Mesothelial cell of epicardium (in vitro differentiated cells): ENCODE measurements at places on chromosomes 7 and 10.

DNA sequence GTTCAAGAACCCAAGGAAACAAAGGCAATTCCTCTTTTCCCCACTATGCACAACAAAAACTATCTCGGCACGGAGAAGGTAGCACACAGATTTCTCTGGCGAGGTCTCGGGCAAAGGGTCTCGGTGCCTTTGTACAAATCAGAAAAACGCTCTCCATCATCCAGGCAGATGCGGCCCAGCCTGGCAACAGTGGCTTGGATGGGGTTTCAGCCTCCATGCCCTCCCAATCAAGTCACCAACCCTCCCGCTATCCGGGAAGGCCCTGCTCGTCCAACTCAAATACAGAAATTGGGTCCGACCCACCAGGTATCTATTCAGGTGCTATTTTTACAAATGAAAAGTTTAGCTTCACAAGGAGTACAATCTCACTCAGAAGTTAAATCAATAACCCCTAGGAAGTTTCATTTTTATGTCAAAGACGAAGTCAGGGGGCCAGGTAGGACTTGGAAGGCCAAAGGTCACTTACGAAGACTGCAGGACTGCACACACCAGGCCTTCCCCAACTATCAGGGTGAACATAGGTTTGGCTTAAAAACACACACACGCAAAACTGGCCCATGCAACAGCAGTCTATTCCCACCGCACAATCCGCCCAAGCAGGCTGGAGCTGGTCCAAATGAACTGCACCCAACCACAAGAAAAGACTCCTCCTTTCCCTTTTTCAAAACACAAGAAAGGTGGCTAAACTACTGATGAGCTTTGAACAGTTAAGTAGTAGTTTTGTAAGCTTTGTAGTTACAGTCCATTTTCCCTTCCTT is 43.0 kb downstream of the GNA12 start:
- DNase-seq, result no peak

DNA sequence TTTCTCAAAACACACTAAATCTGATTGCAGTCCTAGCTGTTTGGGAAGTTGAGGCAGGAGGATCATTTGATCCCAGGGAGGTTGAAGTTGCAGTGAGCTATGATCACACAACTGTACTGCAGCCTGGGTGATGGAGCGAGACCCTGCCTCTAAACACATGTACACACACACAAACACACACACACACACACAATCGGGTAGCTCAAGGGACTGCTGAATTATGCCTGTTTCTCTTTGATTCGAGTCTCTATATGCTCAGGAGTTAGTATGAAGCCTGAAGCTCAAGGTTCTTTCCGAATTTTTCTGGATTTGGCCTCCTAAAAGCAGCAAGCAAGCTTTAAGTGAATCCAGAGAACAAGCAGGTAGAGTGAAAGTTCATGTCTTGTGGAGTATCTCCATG is 22.5 kb downstream of the PRTFDC1 start:
- no peak for DNase-seq

DNA sequence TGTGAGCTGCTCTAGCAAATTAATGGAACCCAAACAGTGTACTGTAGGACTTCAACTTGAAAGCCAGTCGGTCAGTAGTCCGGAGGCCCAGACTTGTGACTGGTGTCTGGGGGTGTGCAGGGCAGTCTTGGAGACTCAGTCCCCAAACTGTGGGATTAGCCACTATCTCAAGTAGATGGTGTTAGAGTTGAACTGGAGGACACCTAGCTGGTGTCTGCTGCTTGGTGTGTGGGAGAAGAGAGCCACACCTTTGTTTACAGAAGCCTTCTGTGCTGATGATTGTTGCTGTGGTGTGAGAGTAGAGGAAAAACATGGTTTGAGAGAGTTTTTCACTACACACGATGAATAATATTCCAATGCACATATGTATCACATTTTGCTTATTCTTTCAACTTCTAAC is 47.4 kb downstream of the CUL2 start:
- DNase-seq, result no peak

DNA sequence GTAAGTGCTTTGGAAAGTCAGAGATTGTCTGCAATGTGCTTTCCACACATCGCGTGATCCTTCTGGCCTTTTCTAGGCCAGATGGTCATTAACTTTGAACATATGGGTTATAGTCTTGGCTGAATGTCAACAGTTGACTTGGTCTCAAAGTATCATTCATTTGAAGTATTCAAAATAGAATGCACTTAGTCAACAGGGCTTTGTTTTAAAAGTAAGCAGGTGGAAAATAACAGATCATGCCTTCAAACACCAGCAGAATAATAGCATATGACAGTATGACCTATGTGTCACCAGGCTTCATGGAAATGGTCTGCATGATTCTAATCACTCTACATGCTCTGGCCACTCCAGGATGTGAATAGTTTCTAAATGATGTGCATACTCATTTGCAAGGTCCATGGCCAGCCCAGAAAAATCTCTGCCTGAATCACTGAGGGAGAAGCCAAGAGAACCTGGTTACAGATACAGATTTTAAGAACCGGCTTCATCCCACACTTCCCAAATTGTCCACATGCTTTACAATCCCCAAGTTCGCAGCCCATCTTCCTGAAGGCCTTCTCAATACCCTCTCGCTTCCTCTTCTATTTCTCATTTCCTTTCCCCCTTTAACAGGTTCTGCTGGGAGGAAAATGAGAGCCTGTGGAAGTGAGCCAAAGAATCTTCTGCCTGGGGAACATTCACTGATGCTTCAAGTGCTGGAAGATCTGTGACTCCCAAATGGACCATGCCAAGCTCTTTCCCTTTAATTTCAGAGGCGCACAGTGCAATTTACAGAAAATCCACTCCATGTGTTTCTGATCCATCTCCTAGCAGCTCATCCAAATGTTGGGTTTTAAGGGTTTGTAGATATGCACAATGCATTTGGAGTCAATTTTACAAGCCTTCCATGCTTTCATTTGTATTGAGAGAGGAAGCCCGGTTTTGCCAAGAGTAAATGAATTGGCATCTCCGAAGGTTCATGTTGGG is 122.8 kb upstream of the GDF10 start:
- DNase-seq, result no peak

DNA sequence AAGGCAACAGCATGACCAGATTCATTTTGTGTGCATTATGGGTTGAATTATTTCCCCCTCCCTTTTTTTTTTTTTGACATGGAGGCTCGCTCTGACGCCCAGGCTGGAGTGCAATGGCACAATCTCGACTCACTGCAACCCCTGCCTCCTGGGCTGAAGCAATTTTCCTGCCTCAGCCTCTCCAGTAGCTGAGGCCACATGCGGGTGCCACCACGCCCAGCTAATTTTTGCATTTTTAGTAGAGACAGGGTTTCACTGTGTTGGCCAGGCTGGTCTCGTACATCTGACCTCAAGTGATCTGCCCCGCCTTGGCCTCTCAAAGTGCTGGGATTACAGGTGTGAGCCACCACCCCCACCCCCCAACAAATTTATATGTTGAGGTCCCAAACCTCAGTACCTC is 42.0 kb downstream of the ZNF783 start:
- no peak for DNase-seq

DNA sequence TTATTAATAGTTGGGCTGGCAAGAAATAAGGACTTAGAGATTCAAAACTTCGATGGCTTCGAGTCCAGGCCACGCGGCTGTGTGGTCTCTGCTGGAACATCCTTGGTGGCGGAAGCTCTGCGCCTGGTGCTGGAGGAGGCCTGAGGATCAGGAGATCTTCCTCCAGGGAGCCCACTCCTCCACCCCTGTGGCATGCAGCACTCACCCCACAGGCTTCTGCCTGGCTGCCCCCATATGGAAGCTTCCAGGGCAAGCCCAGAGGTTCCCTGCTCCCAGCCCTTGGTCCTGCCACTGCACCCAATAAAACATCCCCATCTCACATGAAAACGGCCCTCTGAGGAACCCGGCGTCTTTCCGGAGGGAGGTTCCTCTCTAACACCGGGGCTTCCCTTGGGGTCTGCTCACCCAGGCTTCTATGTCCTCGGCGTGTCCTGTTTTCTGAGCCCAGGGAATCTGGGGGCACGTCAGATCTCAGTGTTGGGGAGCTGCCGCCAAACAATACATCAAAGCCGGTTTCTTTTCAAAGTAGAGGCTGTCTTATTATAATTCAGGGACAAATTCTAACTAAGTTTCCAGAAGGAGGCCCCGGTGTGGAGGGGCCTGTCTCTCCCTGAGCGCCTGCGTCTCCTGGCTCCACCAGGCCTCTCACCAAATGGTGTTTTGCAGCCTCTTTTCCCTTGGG is 32.4 kb downstream of the CALML3 start:
- no peak for DNase-seq

- no peak for DNase-seq
Observed at GRCh38 chr7:29605671-29606070, 42.0 kb downstream of the PRR15 start.

DNA sequence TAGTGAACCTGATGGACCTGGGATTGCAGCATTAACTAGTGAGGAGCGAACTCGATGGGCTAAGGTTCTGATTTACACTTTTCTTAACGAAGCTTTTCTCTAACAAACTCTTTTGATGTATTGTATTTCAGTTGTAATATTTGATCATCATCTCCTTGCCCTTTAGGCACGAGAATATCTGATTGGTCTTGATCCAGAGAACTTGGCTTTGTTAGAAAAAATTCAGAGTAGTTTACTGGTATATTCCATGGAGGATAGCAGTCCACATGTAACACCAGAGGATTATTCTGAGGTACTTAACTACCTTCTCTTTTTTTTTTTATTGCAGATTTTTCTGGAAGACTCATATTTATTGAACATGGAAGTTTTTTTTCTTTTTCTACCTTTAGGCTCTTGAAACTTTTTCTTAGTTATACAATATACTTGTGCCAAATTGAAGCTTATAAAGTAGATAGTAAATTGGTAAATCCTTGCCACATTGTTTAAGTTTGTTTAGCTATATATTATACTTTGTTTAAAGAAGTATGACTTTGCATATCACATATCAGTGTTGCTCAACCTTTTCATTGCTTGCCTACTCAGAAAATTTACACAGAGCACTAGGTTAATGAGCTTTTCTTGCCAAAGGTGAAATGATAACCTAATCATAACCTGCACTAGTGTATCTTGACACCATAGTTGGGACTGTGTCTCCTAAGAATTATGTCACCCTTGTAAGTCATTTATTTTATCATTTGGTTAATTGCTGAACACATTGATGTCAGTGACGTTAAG is 30.4 kb downstream of the CROT start:
- DNase-seq, result no peak

DNA sequence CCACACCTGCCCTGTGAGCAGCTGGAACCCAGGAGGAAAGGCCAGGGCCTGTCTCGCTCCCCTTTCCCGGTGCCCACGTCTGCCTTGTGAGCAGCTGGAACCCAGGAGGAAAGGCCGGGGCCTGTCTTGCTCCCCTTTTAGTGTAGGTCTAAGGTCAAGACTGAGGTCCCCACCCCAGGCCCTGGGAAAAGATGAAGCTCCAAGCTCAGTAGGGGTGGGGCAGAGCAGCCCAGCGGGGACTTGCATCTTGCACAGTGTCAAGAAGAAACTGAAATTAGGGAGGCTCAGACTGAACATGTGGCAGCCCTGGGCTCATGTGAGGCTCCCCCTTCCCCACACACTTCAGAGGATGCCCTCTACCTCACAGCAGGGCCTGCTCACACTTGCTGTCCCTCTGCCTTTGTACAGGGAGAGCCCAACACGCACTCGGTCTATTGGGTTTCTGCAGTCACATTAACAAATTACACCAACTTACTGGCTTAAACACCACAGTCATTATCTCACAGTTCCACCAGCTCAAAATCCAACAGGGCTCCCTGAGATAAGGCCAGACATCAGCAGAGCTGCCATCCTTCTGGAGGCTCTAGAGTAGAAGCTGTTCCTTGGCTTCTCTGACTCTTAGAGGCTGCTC is 12.4 kb downstream of the POLL start:
- DNase-seq, result no peak

DNA sequence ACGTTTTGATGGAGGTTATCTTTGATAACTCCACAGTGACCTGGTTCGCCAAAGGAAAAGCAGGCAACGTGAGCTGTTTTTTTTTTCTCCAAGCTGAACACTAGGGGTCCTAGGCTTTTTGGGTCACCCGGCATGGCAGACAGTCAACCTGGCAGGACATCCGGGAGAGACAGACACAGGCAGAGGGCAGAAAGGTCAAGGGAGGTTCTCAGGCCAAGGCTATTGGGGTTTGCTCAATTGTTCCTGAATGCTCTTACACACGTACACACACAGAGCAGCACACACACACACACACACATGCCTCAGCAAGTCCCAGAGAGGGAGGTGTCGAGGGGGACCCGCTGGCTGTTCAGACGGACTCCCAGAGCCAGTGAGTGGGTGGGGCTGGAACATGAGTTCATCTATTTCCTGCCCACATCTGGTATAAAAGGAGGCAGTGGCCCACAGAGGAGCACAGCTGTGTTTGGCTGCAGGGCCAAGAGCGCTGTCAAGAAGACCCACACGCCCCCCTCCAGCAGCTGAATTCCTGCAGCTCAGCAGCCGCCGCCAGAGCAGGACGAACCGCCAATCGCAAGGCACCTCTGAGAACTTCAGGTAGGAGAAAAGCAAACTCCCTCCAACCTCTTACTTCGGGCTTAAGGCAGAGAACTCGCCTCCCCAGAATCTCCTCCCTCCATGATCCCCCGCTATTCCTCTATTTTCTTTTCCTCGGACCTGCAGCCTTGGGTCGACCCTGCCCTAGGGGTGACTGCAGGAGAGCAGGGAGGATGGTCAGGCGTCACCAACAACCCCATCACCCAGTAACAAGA is at the start of gene SERPINE1:
TSS of gene SERPINE1 (plus strand) at position 454 of the 809 bp plus-strand sequence. CDS start 1,290 bp downstream, outside the sequence.
- peak; percentile 79 for DNase-seq

- no peak for DNase-seq
Observed at GRCh38 chr7:128197589-128197988, 43.5 kb upstream of the LEP start.
